ENCODE measurements at places on chromosomes 13 and 19.

GRCh38 chr19:29690842-29691241 lies 24.2 kb downstream of the C19orf12 start:
- no peak for DNase-seq

DNA sequence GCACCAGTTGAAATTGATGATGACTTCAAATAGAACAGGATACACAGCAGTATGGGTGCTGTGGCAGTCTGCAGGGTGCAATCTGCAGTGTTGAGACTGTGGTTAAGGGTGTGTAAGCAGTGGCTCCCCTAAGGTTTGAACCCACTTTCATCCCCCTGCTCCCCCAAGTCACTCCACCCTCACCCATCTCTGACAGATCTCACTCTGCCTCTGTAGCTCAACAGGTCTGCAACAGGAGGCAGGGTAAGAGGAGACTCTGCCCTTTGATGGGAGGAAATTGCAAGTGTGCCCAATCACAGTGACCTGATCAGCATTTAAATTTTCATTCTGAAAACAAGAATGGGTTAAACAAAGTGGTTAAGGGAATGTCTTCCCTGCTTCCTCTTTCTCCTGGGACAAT lies 92.4 kb downstream of the DCT start:
- no peak for DNase-seq

DNA sequence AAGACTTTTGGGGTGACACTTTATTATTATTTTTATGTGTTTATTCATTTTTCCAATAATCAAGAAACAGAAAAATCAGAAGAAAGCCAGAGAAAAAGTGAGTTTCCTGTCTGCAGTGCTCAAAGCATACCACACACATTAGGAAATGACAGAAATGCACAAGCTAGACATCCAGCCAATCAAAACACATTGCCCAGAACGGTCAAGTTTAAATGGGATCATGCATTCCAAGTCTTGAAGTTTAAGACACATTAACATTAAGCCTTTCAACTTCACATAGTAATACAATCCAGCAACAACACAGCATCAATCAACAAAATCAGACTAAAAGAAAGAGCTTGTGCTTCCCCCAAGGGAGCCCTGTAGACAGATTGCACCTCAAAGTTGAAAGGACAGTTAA lies 28.7 kb upstream of the MEDAG start:
- no peak for DNase-seq

GRCh38 chr19:10339380-10339960 lies at the start of gene ICAM3:
Gene ICAM3 (minus strand): TSS chr19:10339624. CDS start chr19:10339614, 10 bp downstream.
- DNase-seq = no peak

- no peak for DNase-seq
Measured at GRCh38 chr13:91323349-91323748, 24.1 kb upstream of the MIR17HG start.

DNA sequence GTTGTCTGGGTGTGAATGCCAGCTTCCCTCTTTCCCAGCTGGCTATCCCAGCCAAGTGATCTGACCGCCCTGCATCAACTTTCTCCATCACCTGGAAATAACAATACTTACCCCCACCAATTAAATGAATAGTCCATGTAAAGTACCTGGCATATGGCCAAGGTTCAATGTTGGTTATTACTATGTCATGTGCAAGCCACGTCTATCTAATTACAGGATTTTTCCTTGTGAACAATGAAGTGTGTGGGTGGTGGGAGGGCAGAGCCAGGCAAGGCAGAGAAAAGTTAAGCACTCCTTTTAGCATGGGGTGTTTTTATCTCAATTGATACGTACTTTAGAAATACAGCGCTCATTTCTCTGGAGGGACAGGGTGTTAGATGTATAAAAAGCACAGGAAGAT lies 121.1 kb downstream of the NHLRC3 start:
- peak; percentile 16 for DNase-seq

- DNase-seq = no peak
Measured at GRCh38 chr19:17762505-17763229, 11.4 kb downstream of the FCHO1 start.

DNA sequence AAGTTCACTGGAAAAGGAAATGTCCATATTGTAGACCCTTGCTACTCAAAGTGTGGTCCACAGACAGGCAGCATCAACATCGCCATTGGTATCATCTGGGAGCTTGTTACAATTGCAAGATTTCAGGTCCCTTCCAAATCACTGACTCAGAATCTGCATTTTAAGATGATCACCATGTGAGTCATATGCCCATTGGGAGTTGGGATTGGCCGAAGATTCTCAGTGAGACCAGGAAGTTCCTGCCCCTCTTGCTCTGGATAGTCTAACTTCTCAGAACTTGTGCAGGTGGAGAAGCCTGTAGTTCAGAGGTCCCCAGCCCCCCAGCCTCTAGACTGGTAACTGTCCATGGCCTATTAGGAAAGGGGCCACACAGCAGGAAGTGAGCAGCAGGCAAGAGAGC lies 48.9 kb upstream of the URAD start:
- no peak for DNase-seq

DNA sequence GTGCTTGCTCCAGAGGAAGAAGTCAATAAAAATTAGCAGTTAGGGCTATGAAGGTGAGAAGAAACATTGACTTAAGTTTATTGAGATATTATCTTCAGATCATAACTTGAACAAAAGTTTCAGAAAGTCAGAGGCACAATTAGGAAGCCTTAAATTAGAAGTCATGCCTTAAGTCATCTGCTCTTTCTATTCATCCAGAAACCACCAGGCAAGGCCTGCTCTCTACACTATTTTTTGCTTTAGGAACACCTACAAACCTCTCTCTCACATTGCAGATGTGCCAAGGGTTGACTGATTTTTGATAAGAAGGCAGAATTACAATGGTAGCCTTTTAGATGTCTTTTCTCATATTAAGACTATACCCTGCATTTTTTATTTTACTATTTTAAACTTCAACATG lies 268.7 kb downstream of the SPRY2 start:
- no peak for DNase-seq

- DNase-seq = no peak
Measured at GRCh38 chr19:13068085-13068846, 34.4 kb downstream of the LYL1 start.

GRCh38 chr13:39330504-39330903 lies 272.5 kb downstream of the LHFPL6 start:
- no peak for DNase-seq

GRCh38 chr19:32421589-32422361 lies 16.2 kb downstream of the DPY19L3 start:
- DNase-seq = no peak

DNA sequence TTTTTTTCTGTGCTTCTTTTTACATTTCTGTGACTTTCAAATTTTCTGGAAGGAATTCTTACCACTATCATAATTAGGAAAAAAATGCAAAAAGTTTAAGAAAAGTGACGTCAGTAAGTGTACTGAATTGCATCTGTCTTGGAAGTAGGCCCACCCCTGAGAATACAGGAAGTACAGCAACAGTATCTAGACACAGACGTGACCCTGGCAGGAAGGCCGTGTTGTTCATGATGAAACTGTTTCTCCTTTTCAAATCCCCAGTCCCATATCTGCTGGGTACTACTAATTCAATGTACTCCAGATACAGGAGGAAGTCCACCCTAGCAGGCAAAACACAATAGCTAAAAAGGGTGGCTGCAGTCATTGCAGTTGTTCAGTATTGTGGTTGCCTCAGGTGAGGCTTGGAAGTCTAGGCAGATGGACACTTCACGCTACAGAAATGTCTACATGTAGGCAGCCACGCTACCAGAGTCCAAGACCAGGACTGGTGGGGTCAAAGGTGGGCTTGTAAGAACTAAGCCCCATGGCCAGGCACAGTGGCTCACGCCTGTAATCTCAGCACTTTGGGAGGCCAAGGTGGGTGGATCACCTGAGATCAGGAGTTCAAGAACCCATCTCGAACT lies 49.6 kb upstream of the MED4 start:
- no peak for DNase-seq

GRCh38 chr13:76009267-76009890 lies 373.2 kb downstream of the LMO7 start:
- DNase-seq = no peak

GRCh38 chr19:8988204-8988603 lies 22.0 kb downstream of the MUC16 start:
- DNase-seq = no peak

DNA sequence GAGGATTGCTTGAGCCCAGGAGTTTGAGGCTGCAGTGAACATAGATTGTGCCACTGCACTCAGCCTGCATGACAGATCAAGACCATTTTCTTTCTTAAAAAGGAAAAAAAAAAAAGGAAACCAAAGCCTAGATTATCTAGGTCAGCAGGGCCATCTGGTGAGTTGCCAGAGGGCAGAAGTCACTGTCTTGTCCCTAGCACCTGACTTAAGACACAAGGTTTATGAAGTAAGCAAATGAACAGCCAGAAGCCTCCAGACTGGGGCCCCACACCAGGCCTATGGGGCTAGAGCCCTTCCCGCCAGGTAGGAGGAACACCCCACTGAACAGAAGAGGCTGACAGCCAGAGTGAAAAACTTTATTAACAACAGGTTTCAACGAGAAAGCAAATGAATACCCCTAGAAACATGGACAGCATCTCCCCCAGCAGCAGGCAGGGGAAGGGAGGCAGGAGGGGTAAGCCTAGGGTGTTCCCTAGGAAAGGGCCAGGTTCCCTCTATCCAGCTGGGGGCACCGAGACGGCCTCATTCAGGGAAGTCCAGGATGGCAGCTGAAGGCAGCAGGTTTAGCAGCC lies 1.2 kb downstream of the WDR83 start:
- DNase-seq = no peak

- DNase-seq = no peak
Measured at GRCh38 chr13:50149932-50150331, 134.7 kb downstream of the KCNRG start.

DNA sequence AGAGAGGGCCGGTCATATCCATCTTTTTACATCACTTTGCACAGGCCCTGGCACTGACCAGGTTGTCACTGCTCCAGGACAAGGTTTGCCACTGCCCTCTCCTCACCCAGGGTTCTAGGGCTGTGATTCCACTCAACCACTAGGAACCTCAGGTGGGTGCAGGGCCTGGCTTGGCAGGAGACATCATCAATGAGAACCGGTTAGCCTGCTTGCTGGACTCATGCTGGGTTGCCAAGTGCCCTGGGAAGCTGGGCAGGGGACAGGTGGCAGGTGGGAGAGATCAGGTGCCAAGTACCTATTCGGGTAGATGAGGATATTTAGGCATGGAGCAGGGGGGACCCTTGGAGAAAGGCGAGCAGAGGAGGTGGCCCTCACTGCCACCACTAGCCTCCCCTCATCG lies 4.2 kb upstream of the CERS4 start:
- no peak for DNase-seq

DNA sequence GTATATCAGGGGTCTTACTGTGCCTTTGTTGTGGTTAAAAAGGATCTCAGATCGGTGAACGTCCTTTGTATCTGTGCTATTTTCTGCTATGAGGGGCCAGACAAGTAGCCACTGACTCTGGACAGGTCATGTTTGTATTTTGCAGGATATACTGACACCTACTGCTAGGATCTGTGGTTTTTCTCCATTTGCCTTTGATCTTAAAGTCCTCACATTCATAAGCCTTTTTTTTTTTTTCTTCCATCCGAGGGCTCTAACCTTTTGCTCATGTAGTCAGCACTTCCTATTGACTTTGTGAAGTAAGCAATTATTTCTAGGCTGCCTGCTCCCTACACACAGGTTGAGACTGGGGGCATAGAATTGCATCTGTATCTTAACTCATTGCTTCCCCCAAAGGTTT lies 106.2 kb downstream of the SLITRK5 start:
- no peak for DNase-seq

DNA sequence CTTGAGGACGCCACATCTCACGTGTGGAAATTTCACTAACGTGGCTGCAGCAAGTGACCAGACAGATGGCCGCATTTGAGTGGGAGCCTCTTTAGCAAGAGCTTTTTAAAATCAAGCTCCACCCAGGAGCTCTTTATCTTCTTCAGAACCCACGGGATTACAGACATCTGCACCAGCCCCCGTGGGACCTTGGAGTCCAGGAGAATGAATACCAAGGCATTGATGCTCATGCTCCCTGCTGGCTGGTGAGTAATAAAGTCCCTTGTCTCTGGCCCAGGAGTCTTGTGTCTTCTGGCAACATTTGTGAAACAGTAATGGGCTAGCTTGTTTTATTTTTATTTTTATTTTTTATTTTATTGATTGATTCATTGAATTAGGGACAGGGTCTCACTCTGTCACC lies 64.4 kb downstream of the TRPM4 start:
- no peak for DNase-seq
